ENCODE measurements at places on chromosomes 1 and 21.

DNA sequence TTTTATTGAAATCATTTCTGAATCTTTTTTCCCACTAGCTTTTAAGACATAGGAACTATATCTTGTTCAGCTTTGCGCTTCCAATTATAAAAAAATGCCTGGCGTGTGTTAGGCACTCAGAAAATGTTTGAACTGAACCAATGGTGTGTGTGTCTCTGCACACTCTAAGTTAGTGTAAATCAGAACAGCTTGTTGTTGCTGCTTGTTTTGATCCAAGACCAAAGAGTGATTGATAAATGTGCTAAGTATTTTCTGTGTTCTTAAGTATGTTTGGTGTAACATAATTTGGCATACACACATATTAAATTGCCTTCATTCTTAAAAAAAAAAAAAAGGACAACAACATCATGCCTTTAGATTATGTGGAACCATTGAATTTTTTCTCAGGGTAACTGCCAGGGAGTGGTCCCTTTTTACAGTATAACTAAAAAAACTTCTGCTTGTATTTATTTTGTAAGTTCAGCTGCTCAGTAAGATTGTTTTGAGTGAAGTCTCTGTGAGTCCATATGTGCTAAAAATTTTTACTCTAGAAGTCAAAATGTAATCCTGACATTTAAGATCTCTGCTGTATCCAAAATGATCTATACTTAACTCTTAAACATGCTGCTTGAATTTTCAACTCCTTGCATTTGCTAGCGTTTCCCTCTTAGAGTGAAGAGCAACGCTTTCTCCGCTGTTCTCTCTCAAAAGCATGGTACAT, 8.7 kb downstream of the CD55 start:
- no peak for DNase-seq

DNA sequence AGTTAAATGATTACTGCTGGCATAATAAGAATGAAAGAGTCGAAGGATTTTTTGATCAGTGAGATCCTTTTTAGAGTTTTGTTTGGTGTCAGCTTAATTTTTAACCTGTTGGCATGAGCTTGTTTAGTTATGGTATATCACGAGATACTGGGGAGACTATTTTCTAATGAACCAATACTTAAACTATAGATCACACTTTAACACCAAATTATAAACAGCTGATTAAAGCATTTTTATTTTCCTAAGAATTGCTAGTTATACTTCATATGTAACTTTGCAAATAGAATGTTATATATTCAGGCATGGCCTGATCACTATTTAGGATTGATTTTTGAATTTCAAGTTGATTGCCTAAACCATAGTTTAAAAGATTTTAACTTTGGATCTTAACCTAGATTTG, 6.0 kb downstream of the DDX20 start:
- DNase-seq, result no peak

DNA sequence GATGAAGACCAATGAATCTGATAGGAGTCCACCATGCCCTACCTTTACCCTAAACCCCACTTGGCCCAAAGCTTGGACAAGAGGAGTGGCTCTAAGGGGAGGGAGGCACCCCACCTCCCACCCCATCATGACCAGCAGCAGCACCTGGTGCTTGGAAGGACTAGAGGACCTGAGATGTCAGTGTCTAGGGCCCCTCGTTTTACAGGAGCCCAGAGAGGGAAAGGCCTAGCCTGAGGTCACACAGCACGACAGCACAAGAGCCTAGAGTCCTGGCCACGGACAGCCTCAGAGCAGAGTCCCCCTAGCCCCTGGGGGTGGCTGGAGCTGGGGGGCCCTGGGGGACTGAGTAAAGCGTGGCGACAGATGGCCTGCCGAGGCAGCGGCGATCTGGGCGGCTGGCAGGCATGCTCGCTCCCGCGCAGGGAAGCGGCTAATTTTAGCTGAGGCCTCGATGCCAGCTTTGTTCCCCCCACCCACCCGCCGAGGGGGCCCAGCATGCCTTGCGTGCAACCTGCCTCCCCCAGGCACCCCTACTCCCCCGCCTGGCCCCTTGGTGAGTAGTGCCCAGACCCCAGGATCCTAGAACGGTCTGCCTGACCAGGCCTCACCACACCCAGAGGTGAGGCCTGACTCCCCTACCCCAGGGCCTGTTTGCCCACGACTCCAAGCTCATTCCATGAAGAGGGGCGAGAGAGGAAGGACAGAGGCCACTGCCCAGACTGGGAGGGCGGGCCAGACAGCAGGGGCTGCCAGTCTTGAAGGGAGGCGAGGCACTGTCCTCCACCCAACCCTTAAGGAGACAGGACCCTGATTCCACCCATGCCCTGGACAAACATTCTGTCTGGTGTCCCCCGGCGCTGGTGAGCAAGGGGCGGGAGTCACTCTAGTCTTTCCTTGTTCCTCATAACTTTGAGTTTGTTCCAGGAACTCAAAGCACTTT, 39.0 kb downstream of the AHDC1 start:
- DNase-seq, result no peak

- no peak for DNase-seq
Observed at GRCh38 chr1:22868331-22868730, 104.3 kb downstream of the LACTBL1 start.

GRCh38 chr1:206776229-206776628, 3.9 kb upstream of the IL10 start:
- no peak for DNase-seq

- no peak for DNase-seq
Observed at GRCh38 chr1:93109578-93109977, 30.5 kb downstream of the MTF2 start.

GRCh38 chr1:16391411-16391810, 24.4 kb downstream of the SZRD1 start:
- DNase-seq, result no peak

GRCh38 chr1:230385158-230385450, 41.0 kb downstream of the PGBD5 start:
- DNase-seq, result no peak

GRCh38 chr1:206538086-206538770, 30.9 kb downstream of the RASSF5 start:
- DNase-seq, result no peak

- no peak for DNase-seq
Observed at GRCh38 chr1:50877641-50878040, 82.4 kb downstream of the FAF1 start.

- no peak for DNase-seq
Observed at GRCh38 chr21:18244671-18245463, at the start of gene CHODL. Gene CHODL, plus strand, starts transcription at chr21:18244833. Its CDS starts 391 bp downstream, at chr21:18245224.

- DNase-seq, result no peak
Observed at GRCh38 chr1:119603695-119604094, 44.4 kb downstream of the ZNF697 start.

GRCh38 chr1:35945327-35945726, 14.4 kb downstream of the AGO3 start:
- DNase-seq, result no peak

DNA sequence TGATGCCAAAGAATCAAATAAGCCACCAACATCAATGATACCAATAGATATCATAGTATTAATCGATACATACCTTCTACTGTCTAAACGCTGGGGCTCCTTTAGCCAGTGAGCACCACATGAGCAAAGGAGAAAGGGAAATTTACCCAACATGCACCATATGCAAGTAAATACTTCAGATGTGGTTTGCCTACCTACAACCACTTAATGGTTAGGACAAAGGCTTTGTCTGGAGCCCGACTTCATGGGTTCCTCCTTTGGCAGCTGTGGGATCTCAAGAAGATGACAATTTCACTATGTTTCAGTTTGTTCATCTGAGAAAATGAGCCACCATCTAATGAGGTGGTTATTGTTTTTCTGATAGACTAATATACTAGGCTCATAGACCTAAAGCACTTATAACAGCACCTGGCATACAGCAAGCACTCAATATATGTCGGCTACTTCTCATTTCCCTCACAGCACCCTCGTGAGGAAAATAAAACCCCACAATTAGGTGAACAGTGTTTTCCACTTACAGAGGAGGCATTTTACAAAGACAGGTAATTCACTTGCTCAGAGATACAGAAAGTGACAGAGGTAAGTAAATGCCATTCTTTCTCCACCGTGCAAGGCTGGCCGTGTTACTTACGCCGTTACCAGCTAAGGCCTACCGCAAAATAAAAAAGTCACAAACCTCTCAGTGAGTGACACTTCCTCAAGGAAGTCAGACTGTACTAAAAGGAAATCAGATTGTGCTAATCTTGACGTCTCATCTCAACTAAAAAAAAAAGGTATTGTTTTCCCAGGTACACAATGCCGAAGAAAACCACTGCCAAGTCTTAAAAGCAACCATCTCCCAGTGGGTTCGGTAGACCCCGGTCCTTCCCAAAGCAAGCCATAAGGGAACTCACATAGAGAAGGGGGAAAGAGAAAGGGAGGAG, 1.6 kb downstream of the TTC13 start:
- peak; percentile 68 for DNase-seq

DNA sequence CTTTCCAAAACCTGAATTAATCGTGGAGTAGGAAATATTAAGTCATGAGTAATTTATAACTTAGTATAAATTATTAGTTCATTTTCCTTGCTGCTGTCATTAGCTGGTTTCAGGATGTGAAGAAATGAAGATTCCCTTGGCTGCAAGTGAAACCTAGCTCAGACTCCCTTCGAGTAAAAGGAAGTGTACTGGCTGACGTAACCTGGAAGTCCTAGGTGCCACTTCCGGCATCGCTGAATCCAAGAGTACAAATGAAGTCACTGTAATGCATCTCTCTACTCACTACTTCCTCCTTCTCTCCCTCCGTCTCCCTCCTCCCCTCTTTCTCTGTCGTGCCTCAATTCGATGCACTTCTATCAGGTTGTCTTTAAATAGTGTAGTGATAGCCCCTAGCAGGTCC, 28.8 kb downstream of the ZP4 start:
- no peak for DNase-seq

- no peak for DNase-seq
Observed at GRCh38 chr21:46122237-46122671, 24.3 kb downstream of the COL6A2 start.

DNA sequence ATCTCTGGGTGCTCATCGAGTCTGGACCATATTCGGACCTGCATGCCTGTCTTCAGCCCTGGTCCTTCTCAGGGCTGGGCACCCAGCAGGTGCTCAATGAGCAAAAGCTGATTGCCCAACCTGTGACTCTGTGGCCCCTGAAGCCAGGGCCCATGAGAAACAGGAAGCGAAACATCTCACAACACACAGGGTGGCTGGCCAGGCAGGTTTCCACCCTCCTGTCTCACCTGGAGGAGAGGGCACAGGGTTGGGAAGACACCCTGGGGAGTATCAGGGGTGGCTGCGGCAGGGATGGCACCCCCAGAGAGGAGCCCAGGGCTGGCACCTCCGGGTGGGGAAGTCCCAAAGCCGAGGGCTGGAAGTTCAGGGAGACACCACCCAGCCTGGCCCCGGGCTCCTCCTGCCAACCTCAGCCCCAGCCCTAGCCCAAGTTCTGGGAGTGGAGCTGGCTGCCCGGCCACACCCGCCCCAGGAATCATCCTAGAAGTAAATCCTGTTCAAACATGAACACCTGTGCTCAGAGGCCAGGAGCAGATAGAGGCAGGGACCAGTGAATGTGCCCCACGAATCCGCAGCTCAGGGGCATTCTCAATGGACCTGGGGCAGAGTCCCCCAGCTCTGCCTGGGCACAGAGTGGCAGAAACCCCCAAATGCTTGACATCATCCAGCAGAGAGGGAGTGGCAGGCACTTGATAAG, 54.6 kb downstream of the RAP1GAP start:
- DNase-seq, result no peak

DNA sequence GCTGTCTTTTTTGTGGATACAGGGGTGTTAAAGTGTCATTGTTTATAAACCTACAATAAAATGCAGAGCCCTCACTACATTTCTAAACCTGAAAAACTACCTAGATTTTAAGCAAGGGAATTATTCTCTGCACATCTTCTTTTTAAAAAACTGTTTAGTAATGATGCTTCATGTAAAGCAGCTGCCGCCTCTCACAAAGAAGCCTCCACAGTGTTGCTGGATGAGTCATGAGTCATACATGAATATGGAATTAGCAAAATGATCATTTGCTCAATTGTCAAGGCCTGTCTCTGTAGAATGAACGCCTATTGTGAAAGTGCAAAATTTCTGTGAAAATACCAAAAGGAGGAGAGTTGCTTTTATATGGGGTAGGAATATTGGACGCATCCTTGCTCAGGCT, 259.5 kb upstream of the CHRM3 start:
- no peak for DNase-seq

DNA sequence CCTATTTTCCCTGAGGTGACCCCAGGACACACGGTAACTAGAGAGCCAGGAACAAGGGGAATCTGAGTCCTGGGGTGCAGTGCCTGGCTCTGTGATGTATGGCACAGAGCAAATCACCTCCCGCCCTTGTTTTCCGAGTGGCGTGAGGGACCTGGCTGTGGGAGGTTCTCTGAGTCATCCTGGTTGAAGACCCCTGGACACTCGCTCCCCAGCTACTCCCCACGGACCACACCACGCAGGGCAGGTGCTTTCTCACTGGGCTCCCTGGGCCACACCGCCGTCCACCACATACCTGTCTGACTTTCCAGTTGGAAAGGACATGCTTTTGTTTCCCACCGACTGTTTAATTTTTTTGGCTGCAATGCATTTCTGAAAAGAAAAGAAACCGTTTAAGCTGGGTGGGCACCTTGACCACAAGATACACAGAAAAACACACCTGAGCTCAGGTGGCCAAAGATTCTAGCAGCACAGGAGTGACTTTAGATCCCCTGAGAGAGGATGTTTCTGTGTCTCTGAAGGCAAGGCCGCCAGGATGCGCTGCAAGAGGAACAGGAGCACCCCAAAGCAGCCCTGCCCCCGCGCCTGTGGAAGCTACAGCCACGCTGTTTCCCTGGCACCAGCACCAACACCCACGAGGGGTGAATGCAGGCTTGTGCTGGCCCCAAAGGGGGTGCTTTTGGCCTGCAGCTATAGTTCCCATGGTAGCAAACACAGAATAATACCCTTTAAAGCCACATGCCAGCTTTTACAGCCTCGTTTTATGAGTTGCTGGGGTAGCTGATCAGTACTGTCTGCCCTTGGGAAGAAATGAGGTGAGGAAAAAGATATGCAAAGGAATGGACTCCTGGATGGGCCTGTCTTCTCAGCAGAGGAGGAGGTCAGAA, 8.1 kb upstream of the SRM start:
- no peak for DNase-seq

GRCh38 chr1:159786966-159787365, 6.2 kb downstream of the DUSP23 start:
- no peak for DNase-seq

DNA sequence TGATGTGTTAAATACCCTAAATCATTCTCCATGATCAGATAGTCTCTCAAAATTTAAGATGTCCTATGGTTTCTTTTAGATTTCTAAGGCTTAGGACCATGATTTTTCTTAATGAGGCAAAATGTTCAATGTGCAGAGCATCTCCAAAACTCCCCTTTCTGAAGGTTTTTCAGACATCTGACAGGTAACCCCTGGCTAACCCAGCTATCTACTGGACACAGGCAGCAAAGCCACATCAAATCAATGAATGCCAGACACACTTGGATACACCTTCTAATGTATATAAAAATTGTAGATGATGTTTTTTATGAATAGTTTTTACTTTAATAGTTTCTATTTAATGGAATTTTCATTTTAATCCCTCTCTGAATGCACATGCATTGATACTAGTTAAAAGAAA, 285.6 kb downstream of the GRIK1 start:
- no peak for DNase-seq

GRCh38 chr1:116508984-116509980, 61.5 kb downstream of the CD58 start:
- peak; percentile 76 for DNase-seq
